ENCODE measurements at places on chromosomes 5 and 9.

DNA sequence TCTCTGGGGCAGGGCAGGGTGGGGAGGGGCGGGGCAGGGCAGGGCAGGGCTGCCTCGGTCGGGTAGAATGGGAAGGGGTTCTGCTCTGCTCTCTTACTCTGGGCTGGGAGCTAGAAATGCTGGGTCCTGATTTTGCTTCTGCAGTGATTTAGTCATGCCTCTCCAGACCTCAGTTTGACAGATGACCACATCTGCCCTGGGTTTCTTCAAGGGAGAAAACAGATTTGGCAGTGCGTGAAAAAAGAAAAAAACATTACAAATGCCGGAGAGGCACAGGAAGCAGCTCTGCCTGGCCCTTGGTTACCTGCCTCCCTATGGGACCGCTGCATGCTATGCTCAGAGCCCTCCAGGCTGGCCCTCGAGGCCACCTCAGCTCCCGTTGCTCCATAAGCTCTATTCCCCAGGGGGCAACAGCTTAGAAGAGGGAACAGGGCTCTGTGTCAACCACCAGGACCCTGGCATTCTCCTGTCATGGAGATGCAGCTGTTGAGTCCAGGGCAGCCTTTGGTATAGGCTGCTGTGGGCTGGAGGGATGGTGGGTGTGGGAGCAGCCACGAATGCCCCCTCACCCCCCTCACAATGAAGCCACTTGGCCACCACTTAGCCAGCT, 53.2 kb upstream of the UBTD2 start:
- no peak for DNase-seq

- DNase-seq = no peak
These were observed 453.7 kb downstream of the LRRC70 start for GRCh38 chr5:63032343-63032742.

DNA sequence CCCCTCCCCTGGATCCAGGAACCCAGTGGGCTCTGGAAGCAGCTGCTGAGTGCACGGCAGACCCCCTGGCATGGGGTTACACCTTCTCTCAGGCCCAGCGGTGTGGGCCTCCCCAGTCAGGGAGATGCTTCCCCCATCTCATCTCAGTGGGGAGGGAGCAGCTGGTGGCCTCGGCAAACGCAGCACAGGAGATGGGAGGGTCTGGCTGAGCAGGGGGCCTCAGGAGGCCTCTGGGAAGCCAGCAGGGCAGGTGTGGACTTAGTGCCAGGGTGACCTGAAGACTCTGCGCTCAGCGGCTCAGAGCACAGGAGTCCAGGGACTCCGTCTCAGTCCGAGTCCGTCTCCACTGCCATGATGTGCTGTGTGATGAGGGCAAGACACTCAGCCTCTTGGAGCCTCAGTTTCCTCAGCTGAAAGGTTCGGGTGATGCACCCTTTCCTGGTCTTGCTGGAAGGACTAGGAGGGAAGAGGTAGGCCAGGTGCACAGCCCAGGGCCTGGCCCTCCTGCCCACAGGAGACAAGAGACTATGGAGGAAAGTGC, 100.6 kb downstream of the GTF3C4 start:
- no peak for DNase-seq

DNA sequence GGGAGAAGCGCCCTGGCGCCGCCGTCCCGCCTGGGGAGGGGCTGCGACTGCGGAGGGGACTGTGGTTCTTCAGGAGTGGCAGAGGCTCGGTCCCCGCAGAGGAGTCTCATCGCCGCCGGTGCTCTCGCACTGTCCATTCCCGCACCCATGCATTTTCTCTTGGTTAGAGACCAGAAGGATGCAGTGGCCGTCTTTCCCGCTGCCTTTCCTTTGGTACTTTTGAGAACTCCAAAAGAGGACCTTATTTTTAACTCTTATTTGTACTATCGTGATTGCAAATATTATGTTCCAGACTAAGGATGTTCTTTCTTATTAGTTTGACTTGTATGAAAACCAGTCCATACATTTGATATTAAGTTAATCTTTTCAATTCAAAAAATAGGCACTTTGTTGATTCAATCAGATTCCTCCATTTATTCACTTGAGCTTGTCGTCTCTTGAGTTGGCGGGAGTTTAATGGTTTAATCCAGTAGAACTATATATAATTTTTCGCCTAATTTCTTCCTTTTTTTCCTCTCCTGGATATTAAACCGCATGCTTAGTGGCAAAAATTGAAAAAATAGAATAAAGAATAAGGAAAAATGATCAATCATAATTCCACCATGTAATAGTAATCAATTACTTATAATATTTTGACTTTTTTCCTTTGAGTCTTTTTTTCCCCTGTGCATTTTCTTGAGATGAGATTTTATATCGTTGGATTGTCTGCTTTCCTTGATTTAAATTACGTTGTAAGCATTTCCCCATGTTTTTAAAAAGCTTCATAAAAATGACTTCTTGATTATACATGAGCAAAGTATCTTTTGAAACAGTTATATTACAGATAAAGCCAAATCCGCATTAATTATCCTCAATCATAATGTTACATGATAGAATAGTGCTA, 861 bp downstream of the ZFYVE16 start:
- peak; percentile 32 for DNase-seq

- no peak for DNase-seq
These were observed 59.7 kb downstream of the GNA14 start for GRCh38 chr9:77588271-77588937.

DNA sequence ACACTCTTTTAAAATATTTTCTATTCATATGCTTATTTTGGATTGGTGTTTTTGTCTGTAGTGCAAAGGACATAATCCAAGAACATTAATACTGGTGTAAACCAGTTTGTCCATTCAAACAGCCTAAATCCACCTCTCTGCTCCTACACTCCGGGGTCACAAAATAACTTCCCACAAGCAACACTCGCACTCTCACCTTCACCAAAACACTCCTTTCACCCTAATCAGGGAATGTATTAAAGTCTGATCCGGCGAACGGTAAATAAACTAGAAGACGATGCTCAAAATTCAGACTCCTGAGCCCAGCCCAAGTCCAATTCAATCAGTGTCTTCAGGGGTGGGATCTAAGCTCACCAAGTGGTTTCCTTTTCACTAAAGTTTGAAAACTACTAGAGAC, 649 bp downstream of the AP3B1 start:
- no peak for DNase-seq
